T-cell (primary cell): ENCODE measurements at places on chromosomes 6 and 20.

- no peak overlapping the region for H3K4me3 ChIP-seq
- H3K27me3 ChIP-seq = peaks cover 11% of the 10 kb centered on the region
- H3K4me1 ChIP-seq = no peaks in the 10 kb centered on the region
- no peak overlapping the region for H3K27ac ChIP-seq
- no peaks in the 10 kb centered on the region for H3K36me3 ChIP-seq
These were observed 40.5 kb downstream of the SNAI1 start for GRCh38 chr20:50023116-50023805.

DNA sequence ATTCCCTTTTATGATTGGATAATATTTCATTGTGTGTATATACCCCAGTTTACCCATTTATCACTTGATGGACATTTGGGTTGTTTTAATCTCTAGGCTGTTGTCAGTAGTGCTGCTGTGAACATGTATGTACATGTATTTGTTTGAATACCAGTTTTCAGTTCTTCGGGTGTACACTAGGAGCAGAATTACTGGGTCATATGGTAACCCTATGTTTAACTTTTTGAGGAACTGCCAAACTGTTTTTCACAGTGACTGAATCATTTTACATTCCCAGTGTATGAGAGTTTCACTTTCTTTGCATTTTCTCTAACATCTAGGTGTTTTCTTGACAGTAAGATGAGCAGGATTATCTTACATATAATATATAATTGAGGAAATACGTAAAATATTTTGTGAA, 44.7 kb upstream of the ADIG start:
- no peaks in the 10 kb centered on the region for H3K4me1 ChIP-seq
- H3K27me3 ChIP-seq = no peaks in the 10 kb centered on the region
- no peak overlapping the region for H3K4me3 ChIP-seq
- no peaks in the 10 kb centered on the region for H3K36me3 ChIP-seq
- DNase-seq = no peak

- no peak for DNase-seq
- peaks cover 6% of the 10 kb centered on the region for H3K4me1 ChIP-seq
- no peak overlapping the region for H3K27ac ChIP-seq
- H3K27me3 ChIP-seq = no peaks in the 10 kb centered on the region
These were observed 61.4 kb upstream of the E2F3 start for GRCh38 chr6:20340068-20340848.

DNA sequence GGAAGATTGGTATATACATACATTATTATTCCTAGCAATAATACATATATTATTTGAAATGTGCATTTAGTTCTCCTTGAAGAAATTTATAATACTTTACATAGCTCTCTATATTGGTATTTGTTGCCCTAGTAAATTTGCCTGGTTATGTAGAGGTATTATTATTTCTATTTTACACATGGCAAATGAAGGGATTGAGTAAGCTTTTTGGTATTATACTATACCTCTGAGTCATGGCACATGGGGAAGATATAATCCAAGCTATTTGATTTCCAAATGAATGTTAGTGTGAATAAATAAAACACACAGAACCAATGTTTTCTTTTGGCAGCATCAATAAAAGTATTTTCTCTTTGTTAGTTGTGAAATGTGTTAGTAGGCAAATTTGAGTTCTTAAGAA, 409.6 kb upstream of the SLC35B3 start:
- H3K36me3 ChIP-seq = no peaks in the 10 kb centered on the region
- H3K27ac ChIP-seq = no peak overlapping the region
- H3K27me3 ChIP-seq = no peaks in the 10 kb centered on the region
- H3K4me3 ChIP-seq = no peak overlapping the region
- DNase-seq = no peak

DNA sequence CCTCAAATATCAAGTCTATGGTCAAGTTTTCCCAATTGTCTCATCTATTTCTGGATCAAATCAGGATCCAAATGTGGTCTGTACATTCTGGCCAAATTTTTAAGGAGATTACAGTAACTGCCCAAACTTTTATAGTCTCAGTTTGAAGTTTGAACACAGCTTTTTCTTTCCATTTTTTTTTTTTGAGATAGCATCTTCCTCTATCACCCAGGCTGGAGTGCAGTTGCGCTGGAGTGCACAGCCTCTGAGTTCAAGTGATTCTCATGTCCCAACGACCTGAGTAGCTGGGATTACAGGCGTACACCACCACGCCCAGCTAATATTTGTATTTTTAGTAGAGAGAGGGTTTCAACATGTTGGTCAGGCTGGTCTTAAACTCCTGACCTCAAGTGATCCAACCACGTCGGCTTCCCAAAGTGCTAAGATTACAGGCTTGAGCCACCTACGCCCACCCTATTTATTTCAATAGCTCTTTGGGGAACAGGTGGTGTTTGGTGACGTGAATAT, 84.9 kb upstream of the CARMIL1 start:
- no peak overlapping the region for H3K4me3 ChIP-seq
- no peak overlapping the region for H3K27ac ChIP-seq
- H3K36me3 ChIP-seq = no peaks in the 10 kb centered on the region
- H3K27me3 ChIP-seq = no peaks in the 10 kb centered on the region
- DNase-seq = no peak
- H3K4me1 ChIP-seq = no peaks in the 10 kb centered on the region
